ENCODE measurements at places on chromosomes 5 and 9.

GRCh38 chr5:99133921-99134320, 205.1 kb upstream of the CHD1 start:
- no peak for DNase-seq

GRCh38 chr5:115720888-115721287, 95.1 kb upstream of the TMED7 start:
- DNase-seq = no peak

- DNase-seq = no peak
Observed at GRCh38 chr5:170182491-170182890, 50.3 kb upstream of the C5orf58 start.

- DNase-seq = no peak
Observed at GRCh38 chr9:133605446-133605845, 3.7 kb downstream of the FAM163B start.

DNA sequence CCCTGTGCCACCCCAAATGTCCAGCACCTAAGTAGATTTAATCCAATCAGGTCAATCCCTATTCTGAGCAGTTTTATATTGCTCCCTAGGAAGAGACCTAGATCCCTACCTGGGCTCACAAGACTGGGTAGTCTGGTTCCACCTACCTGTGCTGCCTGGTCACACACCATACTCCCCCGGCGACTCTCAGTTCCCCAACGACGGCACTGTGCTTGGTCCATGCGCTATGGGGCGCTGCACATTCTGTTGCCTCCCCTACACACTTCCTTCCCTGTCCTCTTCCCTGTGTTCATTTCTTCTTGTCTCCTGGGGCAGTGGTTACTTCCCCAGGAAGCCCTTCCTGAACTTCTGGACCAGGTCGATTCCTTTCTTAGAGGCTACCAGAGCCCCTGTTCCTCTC, 109.9 kb upstream of the IL12B start:
- no peak for DNase-seq

- no peak for DNase-seq
Observed at GRCh38 chr9:124355039-124355940, 60.0 kb downstream of the PSMB7 start.

DNA sequence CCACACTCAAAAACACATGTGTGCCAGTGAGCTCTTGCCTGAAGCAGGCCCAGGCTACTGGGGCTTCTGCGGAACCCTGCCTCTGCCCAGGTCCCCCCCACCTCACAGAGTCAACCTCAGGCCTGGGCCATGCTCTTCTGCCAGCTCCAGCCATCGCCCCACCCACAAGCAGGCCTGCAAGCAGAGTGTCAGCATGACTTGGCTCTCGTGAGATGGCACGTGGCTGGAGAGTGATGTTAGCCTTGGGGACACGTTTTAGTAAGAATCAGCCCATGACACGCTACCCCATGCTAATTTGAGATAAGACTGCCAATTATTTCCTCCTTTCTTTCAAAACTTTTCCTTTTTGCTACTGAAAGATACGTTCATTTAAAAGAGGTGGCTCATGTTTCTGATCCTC, 351.7 kb downstream of the IRX2 start:
- DNase-seq = no peak

DNA sequence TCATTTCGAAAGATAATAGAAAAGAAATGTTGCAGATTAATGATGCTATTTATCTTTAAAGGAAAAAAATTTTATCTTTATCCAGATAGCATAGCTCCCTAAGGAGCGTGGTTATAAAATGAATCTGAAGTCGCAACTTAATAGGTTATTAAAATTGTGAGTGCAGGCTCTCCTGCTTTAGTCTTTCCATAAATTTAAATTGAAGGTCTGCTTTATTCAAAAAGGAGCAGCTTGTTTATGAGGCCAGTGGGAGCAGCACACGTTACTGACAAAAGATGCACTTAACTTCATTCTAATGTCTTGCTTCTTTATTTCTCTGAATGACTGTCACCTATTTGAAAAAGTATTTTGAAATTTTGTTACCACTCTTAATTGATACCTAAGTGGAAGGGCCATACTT, 95.0 kb downstream of the ZCCHC7 start:
- no peak for DNase-seq

- DNase-seq = no peak
Observed at GRCh38 chr5:25181249-25181648, 536.5 kb upstream of the CDH10 start.

DNA sequence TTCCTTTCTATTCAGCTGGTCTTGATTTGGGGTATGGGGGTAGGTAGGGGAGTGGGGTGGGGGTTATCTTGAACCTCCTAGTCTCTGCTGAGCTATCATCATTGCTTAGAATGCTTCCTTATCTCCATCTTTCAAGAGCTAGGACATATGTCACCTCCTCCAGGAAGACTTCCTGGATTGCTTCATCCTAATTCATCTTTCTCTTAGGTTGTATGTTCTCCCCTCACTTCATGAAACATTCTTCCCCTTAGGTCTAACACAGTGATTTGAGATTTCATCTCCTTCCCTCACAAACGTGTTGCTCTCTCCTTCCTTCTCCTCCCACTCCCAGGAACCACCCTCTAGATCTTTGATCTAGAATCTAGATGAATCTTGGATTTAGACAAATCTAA, 2.4 kb upstream of the SYNPO start:
- no peak for DNase-seq

- no peak for DNase-seq
Observed at GRCh38 chr5:34803974-34804732, 34.8 kb upstream of the TTC23L start.

DNA sequence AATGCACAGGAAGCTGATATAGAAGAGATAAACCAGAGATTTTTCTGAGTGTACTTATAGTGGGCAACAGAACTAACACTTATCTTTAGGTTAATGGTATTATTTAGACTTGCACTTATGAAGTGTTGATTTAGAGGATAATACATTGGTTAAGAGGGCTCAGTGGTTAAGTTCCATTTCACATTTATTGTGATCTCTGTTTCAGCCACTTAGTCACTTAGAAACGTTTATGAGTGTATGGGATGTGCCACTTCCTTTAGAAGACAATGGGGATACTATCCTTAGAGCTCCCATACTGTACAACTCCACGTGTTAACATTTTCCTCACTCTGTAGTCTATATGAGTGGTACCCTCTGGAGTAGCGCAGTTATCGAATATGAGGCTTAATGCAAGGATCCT, 57.5 kb downstream of the PIP5K1B start:
- DNase-seq = no peak

- no peak for DNase-seq
Observed at GRCh38 chr5:94906750-94907149, 288.3 kb downstream of the SLF1 start.

GRCh38 chr9:131651160-131651559, 88.7 kb downstream of the RAPGEF1 start:
- DNase-seq = no peak

GRCh38 chr9:117034866-117035265, 347.8 kb downstream of the TRIM32 start:
- no peak for DNase-seq

DNA sequence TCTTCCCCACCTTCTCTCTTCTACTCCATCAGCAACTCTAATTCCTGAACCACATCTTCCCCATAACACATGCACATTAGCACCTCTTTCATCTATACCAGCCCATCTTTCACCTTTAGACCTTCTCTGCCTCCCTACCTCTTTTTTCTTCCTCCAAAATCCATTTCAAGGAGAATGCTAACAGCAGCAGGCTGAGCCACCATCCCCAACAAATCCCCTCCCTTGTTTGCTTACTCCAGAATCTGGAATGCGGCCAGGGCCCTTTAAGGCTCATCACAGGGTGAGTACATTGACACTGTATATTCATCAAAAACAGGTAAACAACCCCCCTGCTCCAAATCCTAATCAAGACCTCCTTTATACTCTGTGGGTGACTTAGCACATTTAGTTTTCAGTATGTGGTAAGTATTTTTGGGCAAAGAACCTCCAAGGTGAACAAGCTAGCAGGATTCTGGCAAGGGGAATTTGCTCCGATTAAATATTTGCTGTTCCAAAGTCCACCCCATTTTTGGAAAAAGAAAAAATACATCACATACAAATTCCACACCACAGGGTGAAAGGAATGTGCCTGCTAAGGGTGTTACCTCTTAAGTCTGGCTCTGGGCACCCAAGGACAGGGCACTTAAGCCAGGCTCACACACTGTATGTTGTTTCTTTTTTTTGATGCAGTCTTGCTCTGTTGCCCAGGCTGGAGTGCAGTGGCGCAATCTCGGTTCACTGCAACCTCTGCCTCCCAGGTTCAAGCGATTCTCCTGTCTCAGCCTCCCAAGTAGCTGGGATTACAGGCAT, 71.4 kb downstream of the SERINC5 start:
- no peak for DNase-seq

DNA sequence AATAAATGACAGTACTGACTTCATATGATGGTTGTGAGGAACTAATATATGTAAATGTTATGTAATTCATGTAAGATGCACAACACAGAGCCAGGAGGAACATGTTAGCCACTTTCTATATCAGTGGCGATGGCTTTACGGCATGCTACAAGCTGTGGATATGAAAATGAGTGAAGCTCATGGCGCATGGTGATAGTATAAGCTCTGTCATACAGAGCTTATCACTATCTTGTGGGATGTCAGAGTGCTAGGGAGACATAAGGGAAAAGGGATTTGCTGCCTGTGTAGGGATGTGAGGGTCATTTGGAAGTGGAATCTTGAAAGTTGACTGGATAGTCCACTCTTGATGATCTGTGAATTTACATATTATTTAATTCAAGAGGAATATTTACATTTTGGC, 13.6 kb downstream of the CPEB4 start:
- no peak for DNase-seq

- DNase-seq = no peak
Observed at GRCh38 chr9:35073279-35073612, 821 bp upstream of the VCP start.

- DNase-seq = no peak
Observed at GRCh38 chr9:83312537-83312936, 225.7 kb downstream of the FRMD3 start.

- no peak for DNase-seq
Observed at GRCh38 chr9:73089304-73089985, 62.2 kb upstream of the ANXA1 start.

GRCh38 chr5:72468606-72469005, 38.6 kb downstream of the ZNF366 start:
- no peak for DNase-seq
